ENCODE measurements at places on chromosomes 2 and 18.

GRCh38 chr18:57930476-57930875 lies 113.5 kb upstream of the NEDD4L start:
- no peak for DNase-seq

GRCh38 chr18:39681061-39681460 lies 2115.5 kb upstream of the CELF4 start:
- no peak for DNase-seq

DNA sequence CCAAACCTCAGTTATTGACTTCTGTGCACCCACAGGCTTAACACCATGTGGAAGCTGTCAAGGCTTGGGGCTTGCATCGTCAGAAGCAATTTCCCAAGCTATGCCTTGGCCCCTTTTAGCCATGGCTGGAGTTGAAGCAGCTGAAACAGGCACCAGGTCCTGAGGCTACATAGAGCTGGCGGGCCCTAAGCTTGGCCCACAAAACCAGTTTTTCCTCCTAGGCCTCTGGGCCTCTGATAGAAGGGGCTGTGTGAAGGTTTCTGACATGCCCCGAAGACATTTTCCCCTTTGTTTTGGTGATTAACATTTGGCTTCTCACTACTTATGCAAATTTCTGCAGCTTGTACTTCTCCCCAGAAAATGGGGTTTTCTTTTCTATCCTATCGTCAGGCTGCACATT lies 9.1 kb upstream of the TMX3 start:
- no peak for DNase-seq

- no peak for DNase-seq
Measured at GRCh38 chr2:239669899-239670460, 269.2 kb upstream of the HDAC4 start.
